ENCODE measurements at places on chromosomes 6 and 20.

DNA sequence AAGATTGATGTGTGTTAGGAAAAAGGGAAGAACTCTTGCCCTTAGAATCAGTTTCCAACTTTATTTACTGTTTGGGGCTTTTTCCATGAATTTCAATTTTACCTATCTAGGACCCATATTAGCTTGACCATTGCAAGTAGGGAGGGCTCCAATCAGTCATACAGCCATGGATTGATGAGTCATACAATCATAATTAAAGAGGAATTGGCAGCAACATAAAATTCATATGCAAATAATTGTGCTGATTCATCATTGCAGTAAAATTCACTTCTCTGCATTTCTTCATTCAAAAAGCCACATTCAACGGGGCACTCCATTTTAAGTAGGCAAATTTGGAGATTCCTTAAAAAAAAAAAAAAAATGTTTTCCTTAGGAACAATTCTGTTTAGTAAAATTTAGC, 1016.4 kb downstream of the KIF16B start:
- DNase-seq = no peak

DNA sequence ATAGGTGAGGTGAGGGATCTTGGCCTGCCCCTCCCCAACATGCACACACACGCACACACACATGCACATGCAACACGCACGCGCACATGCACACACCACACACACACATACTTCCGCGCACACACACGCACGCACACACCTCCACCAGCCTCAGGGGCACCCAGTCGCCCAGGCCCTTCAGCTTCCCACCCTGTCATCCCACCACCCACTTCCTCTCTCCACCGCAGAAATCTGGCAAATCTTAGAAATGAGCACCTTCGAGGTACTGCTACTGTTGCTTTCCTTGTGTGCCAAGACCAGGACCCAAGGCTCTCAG, 1.2 kb downstream of the SPDEF start:
- DNase-seq = no peak

- no peak for DNase-seq
Measured at GRCh38 chr6:133887156-133887879, 1.6 kb upstream of the TCF21 start.

DNA sequence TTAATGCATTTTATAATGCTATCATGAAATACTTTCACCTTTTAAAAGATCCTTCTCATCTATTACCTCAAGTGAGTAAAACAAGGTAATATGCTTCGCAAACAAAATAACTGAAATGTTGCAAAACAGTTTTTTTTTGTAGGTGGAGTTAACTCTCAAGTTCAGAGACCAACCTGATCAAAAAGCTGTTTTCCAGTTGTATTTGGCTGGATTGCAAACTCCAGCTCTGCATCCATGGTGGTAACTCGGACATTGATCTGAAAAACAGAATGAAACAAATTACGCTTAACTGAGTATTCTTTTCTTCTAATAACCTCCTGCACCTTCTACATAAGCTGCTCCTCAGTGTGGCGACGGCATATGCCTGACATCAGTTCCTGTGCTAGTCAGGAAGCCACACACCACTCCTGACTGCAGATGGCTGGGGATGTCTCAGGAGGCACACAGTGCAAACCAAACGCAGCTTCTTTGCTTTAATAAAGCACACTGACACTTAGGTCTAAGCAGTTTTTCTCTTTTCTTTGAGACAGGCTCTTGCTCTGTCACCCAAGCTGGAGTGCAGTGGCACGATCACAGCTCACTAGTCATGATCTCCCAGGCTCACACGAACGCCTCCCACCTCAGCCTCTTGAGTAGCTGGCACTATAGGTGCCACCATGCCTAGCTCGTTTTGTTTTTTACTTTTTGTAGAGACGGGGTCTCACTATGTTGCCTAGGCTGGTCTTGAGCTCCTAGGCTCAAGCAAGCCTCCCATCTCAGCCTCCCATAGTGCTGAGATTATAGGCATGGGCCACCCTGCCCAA, 29.9 kb downstream of the EZR start:
- no peak for DNase-seq

DNA sequence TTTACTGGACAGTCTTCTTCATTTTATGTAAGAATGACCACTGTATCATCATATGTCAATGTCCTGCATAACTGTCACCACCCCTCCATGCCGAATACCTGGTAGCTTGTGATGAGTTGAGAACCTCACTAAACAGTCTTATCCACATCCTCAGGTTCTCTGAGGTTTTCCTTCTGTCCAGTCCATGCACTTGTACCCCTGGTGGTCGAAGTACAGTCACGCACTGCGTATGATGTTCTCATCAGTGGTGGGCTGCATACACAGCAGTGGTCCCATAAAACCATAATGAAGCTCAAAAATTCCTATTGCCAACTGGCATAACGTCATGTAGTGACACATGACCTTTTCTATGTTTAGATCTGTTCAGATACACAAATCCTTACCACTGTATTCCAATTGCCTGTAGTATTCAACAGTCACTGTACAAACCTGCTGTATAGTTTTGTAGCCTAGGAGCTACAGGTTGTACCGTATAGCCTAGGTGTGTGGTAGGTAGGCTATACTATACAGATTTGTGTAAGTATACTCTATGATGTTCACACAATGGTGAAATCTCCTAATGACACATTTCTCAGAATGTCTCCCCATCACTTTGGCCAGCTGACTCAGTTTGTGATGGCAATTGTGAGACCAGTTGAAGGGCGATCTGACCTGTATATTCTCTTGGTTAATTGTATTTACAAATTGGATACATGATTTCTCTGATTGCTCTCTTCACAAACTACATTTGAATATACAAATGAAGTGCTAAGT, 31.3 kb upstream of the SDCBP2 start:
- DNase-seq = no peak

DNA sequence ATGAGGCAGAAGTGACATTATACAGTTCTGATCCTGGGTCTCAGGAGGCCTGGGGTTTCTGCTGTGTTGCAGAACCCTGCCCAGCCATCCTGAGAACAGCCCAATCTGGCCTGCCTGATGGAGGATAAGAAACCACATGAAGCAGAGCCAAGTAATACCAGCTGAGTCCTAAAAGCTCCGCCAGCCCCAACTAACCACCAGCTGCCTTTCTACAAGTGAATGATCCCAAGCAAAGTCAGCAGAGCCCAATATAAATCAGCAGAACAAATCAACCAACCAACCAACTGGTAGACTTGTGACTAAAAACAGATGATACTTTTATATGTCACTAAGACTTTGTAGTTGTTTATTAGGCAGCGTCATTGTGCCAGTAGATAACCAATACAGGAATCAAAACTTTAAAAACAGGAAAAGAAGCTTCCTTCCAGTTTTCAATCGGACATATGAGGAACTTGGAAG, 52.1 kb downstream of the SNX5 start:
- no peak for DNase-seq
